ENCODE measurements at places on chromosomes 12 and 14. TPM values are rescaled to one million over a fixed set of nuclear protein-coding genes. Genes with fewer than 3 reads are reported as not detected.

CDCA4 gene
- 49.1 TPM for total RNA-seq

BCL2L14 gene
- total RNA-seq = not detected

PRKAB1 gene
- 33.1 TPM for total RNA-seq

TNS2 gene
- 11.6 TPM for total RNA-seq

C14orf39 gene
- total RNA-seq = not detected

FOXM1 gene
- total RNA-seq = 97.0 TPM

MYH6 gene
- not detected for total RNA-seq

ZFP36L1 gene
- total RNA-seq = 201 TPM

HEBP1 gene
- total RNA-seq = 53.8 TPM

PIP4P1 gene
- total RNA-seq = 35.8 TPM

PPM1H gene
- 7.0 TPM for total RNA-seq

FAM90A1 gene
- total RNA-seq = 0.07 TPM

ACVRL1 gene
- 0.07 TPM for total RNA-seq

PMEL gene
- 0.65 TPM for total RNA-seq

TOMM20L gene
- not detected for total RNA-seq

SLC38A1 gene
- 66.7 TPM for total RNA-seq

LBHD2 gene
- total RNA-seq = not detected

KCNC2 gene
- not detected for total RNA-seq

ERH gene
- 352 TPM for total RNA-seq

DIO2 gene
- total RNA-seq = 9.2 TPM

CCDC59 gene
- 55.9 TPM for total RNA-seq

FAM181A gene
- not detected for total RNA-seq

ADIPOR2 gene
- 56.4 TPM for total RNA-seq

PPP1R13B gene
- 5.7 TPM for total RNA-seq

PAPLN gene
- total RNA-seq = 10.4 TPM

PLEKHA5 gene
- total RNA-seq = 9.9 TPM

ADAM21 gene
- not detected for total RNA-seq

CD69 gene
- not detected for total RNA-seq

KTN1 gene
- 114 TPM for total RNA-seq

CLEC9A gene
- not detected for total RNA-seq

C12orf54 gene
- total RNA-seq = not detected

TMEM30B gene
- total RNA-seq = 0.17 TPM

RIMKLB gene
- total RNA-seq = 17.5 TPM

HSPB8 gene
- 15.4 TPM for total RNA-seq
